Stimulated activated CD8-positive, alpha-beta memory T cell treated with anti-CD3 and anti-CD28 coated beads, Interleukin-7, amount 100 ng/mL, for 1 hour (primary cell): ENCODE measurements at places on chromosomes 16 and 17.

DNA sequence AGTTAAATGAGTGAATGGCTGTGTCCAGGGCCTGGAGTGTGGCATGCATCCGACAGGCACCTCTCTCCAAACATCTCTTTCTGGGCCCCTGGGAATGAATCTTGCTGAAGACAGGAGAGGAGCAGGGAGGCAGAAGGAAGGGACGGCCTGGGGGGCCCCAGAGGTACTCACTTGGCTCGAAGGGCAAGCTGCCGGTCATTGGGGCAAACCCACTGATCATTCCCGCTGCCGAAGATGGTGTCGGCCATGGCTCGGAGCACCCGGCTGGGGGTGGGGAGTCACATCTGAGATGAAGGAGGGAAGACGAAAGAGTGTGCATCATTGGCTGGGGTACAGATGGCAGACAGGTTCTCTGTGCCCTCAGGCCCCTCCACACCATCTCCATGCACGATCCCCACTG, 25.3 kb downstream of the RPH3AL start:
- no peak for DNase-seq

DNA sequence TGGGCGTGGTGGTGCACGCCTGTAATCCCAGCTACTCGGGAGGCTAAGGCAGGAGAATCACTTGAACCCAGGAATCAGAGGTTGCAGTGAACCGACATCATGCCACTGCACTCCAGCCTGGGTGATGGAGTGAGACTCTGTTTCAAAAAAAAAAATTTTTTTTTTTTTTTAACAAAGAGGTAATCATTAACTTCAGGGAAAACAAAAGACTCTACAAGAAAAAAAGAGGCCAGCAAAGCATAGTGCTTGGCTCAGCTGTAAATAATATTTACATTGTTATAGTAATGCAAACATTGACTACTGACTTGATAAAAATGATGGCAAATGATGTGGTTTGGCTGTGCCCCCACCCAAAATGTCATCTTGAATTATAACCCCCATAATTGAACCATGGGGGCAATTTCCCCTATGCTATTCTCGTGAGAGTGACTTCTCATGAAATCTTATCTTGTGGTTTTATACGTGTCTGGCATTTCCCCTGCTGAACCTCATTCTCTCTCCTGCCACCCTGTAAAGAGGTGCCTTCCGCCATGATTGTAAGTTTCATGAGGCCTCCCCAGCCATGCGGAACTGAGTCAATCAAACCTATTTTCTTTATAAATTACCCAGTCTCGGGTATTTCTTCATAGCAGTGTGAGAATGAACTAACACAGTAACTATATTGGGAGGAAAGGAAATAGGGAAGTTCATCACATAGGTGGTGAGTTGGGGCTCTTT, 12.7 kb upstream of the SSTR2 start:
- DNase-seq = no peak

DNA sequence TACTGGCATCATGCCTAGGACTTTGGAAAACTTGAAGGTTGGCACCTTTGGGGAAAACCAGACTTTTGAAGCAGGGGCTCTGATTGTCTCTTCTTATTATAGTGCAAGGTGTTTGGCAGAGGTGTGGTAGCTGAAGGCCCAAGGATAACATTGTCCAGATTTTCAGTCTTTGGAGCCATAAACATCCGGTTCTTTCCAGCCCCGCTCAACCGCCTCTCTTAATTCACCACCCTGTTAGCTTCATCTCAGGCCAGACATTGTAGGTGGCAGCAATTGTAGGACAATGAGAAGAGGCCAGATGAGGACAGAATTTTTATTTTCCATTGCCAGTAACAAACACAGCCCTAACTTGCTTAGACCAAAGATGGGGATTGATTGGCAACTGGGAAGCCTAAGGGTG, 649.8 kb downstream of the MAF start:
- DNase-seq = no peak

DNA sequence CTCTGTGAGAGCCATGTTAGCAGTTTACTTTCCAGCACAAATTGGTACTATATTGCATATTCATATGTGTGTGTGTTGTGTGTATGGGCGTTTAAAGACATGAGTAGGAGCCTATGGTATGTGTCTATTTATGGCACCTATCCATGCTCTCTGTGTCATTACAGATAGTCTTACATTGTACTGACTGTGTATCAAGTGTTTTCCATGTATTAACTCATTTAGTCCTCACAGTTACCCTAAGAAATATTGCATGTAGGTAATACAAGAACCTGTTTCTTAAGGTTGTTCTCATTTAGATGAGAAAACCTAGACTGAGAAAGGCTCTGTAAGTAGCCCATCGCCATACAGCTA, 1.6 kb downstream of the ALG1 start:
- no peak for DNase-seq

DNA sequence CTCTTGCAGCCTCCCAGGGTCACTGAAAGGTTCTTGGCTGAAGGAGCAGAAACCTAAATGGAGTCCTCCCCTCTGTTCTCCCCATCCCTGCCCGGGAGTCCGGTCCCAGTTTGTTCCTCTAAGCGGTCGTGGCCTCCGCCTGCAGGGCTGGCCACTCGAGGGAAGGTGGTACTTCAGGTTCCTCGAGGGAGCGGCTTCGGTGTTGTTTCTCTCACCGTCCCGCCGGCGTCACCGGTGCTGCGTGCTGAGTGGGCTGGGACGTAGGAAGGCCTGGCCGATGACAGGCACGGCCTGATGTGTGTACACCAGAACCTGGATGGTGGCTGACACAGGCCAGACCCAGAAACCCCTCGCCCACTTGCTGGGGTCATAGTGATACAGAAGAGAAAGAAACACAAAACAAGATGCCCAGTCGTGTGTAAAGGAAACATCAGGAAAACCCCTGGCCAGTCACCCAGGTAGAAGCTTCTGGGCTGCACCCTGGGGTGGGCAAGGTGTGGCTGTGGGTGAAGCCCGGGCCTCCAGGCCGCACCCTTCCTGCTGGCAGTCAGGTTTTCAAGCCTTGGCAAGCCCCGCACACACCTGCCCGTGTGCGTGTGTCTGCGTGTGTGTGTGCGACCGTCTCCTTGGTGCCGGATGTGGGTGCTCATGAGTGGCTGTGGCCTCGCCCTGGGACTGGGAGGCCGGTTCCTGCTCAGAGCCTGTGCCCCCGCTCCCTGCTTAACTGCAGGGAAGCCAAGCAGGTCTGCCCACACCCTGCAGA, 52.0 kb downstream of the BAIAP2 start:
- DNase-seq = no peak

- no peak for DNase-seq
Measured at GRCh38 chr17:78919861-78920450, 5.2 kb downstream of the TIMP2 start.

GRCh38 chr16:62732092-62732491, 695.9 kb upstream of the CDH8 start:
- DNase-seq = no peak

- DNase-seq = no peak
Measured at GRCh38 chr16:87914812-87915211, 21.5 kb downstream of the CA5A start.

DNA sequence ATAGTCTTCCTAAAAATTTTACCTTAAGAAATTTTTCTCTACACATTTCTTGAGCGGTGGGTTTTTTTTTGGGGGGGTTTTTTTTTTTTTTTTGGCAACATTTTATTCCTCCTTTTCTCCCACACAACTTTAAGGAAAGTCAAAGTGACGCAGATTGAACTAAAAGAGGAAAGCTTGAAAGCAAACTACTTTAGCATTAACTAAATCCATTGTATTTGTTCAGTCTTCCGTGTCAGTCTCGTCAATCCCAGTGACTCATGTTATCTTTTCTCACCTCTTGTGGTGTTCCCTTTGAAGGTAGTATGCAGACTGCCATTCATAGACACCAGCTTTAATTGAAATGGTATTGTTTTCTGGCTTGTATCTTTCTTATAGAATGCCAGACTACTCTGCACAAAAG, 39.3 kb downstream of the TADA2A start:
- no peak for DNase-seq

DNA sequence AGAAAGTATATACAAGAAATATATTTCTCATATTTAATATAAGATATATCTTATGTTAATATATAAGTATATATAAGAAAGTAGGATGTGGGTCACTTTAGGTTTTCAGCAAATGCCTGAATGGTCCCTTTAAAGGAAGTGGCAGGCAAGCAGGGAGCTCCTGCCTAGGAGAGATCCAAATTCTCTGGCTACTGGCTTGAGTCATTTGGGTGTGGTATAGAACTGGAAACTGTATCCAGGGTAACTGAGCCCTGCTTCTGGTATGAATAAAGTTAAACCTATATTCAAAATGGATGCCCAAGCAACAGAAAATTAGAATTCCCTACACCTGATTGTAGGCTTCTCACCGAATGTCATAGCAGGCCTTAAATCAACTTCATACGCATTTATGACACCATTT, 144.4 kb downstream of the ZNF18 start:
- no peak for DNase-seq

GRCh38 chr17:68807998-68808772, 147.0 kb downstream of the ABCA8 start:
- DNase-seq = no peak

- DNase-seq = no peak
Measured at GRCh38 chr16:79805621-79806020, 205.1 kb upstream of the MAF start.

- no peak for DNase-seq
Measured at GRCh38 chr16:85761861-85762260, 11.0 kb upstream of the C16orf74 start.

DNA sequence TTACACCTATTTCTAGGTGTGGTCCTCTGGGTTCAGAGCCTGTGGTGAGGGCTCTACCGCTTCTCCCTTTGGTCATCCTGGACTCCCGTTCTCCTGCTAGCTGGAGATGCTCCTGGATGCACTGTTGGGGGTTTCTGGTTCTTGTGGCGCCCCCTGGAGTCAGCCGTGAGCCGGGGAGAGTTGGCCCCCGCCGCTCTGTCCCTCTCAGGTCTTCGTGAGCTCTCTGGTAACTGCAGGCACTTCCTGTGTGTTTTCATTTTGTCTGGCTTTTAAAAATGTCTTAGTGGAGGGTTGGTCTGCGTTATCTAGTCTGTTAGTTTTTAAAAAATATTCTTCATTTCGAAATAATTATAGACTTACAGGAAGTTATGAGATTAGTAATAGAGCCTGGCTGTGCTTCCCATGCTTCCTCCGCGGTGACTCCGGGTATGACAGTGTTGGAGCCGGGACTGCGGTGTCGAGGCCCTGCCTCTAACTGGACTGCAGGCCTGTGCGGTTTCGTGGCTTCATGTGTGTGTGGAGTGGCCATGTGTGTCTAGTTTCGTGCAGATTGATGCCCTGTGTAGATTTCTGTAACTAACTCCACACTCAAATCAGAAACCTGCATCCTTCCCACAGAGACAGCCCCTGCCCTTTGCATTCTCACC, 78.0 kb upstream of the ZNF750 start:
- no peak for DNase-seq

GRCh38 chr17:6475411-6475810, 31.2 kb downstream of the PIMREG start:
- no peak for DNase-seq

DNA sequence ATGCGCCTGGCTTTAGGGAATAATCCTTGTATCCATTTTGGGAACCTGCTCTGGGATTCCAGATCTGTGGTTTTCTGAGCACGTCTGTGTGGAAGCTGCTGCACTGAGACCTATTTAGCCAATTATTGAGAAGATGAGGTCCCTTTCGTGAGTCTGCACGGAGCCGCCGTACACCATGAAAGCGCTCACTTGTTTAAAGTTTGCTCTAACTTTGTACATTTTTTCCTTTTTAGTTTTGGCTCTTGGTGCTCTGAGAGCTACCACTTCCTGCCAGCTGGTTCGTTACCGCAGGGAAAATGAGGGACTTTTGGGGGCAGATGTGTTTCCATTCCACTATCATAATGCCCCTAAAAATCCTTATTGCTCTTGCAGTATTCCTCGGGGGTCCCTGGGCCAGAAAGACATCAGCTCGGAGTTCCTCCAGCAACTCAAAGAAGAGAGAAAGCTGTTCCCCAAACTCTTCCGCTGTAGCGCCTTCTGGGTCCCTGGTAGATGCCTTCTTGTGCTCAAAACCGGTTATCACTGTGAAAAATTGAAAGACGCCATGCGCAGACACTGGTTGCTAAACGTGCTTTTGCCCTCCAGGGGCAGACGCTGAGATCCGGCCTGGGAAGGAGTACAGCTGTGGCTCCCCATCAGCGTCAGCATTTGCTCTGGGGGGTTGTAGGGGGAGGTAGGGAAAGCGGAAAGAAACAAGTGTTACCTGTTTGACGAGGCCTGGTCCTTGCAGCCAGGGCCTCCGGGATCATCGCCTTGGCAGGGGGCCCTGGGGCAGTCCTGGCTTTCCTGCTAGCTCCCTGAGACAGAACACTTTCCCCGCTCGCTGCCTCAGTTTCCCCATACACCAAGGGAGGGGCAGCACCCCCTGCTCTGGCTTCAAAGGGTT, 238.1 kb downstream of the MRTFB start:
- no peak for DNase-seq

DNA sequence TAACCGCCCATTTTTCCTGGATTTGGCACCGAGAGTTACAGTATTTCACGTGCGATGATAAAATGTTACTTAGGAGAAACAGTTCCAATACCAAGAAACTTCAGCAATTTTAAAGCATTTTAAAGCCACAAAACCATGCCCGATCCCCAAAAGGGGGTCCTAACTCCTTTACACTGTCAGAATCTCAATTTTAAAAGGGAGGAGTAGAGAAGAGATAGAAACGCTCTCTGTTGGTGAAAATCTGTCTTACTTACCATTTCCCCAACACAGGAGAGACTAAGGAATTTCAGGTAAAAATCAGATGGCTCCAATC, 526 bp upstream of the RNASEK start:
- DNase-seq = no peak

DNA sequence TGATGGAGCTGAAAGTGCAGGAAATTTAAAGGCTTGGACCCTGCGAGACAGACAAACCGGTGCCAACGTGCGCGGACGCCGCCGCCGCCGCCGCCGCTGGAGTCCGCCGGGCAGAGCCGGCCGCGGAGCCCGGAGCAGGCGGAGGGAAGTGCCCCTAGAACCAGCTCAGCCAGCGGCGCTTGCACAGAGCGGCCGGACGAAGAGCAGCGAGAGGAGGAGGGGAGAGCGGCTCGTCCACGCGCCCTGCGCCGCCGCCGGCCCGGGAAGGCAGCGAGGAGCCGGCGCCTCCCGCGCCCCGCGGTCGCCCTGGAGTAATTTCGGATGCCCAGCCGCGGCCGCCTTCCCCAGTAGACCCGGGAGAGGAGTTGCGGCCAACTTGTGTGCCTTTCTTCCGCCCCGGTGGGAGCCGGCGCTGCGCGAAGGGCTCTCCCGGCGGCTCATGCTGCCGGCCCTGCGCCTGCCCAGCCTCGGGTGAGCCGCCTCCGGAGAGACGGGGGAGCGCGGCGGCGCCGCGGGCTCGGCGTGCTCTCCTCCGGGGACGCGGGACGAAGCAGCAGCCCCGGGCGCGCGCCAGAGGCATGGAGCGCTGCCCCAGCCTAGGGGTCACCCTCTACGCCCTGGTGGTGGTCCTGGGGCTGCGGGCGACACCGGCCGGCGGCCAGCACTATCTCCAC, at the start of gene NOG:
TSS of gene NOG (plus strand) at position 54 of the 674 bp plus-strand sequence. CDS start at position 579, 525 bp downstream.
- DNase-seq = no peak

- no peak for DNase-seq
Measured at GRCh38 chr17:12342609-12343435, 322.1 kb downstream of the MAP2K4 start.

- no peak for DNase-seq
Measured at GRCh38 chr16:47477679-47478078, 16.5 kb downstream of the PHKB start.

GRCh38 chr17:17144916-17145665, 61.0 kb downstream of the PLD6 start:
- no peak for DNase-seq

- DNase-seq = no peak
Measured at GRCh38 chr17:45332505-45332904, 15.7 kb upstream of the MAP3K14 start.
